Stromal cell of bone marrow (primary cell): ENCODE measurements at places on chromosomes 2 and 18.

DNA sequence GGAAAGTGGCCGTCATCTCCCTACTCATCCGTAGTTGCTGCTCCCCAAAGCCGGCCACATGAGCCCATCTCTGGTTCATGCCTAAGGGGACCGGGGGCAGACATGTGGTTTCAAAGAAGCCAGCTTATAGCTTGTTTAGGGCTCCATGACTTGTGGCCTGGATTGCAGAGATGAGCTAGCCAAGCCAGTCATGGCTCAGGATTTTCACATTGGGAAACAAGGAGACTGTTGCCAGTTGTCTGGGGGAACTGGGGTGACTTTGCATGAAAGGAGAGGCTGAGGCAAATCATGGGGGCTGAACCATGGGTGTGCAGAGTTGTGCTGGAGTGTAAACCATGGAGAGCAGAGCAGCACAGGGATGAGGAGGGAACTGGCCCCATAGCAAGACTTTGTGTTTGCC, 183.0 kb upstream of the APCDD1 start:
- peak; percentile 31 for DNase-seq

- peak; percentile 12 for DNase-seq
Measured at GRCh38 chr18:2108591-2108990, 462.7 kb downstream of the METTL4 start.

GRCh38 chr2:77270433-77270832, 251.7 kb downstream of the LRRTM4 start:
- DNase-seq, result no peak

GRCh38 chr18:26630596-26630995, 82.2 kb upstream of the KCTD1 start:
- DNase-seq, result no peak

DNA sequence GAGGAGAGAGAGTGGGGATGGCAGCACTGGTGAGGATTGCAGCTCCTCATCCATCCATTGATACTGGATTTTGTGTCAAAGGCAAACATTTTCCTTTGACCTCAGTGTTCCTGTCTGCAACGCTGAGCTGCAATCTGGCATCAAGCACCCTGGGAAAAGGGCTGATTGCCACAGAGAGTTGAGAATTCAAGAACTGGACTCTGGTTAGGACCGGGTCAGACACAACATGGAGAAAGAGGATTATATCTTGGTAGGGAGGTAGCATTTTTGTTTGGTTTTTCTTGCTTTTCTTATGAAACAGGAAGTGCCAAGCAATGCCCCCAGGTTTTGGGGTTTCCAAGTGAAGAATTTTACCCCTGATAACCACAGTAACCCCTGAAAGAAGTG, 81.9 kb upstream of the PKDCC start:
- peak; percentile 63 for DNase-seq

DNA sequence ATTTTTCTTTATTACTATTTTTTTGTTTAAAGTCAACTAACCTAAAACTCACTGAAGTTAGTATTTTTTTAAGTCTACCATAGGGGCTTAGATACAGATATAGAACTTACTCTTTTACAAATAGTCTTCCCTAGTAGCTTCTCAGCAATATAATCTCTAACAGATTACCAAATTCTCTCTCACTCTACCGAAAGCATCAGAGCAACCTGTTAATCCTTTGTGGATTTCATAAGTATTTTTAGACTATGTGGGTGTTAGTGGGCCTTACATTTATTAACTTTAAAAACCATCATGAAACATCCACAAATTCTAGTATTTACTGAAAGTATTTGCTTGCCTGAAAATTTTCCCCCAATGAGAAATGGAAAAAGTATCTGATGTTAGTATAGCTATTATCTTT, 84.6 kb upstream of the TFPI start:
- DNase-seq, result no peak

DNA sequence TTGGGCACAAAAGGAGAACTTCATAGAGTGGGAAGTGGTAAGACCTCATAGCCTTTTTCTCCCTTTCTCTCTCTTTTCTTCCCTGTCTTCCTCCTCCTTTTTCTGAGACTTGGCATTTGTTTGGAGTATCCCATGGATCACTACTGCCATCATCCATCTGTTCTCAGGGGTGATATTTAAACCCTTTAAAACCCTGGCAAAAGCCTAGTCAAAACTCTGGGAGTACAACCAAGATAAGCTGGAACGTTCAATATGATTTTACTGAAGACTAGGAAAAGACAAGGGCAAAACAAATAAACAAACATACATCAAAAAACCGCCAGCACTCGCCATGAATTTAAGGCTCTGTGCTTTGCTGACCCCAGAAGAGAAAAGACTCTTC, 253.4 kb downstream of the CLIP4 start:
- no peak for DNase-seq

- no peak for DNase-seq
Measured at GRCh38 chr2:160085662-160086061, 23.2 kb upstream of the PLA2R1 start.

- DNase-seq, result no peak
Measured at GRCh38 chr18:25518716-25519053, 166.7 kb upstream of the ZNF521 start.

- DNase-seq, result no peak
Measured at GRCh38 chr18:35030277-35030989, 10.8 kb upstream of the MAPRE2 start.

DNA sequence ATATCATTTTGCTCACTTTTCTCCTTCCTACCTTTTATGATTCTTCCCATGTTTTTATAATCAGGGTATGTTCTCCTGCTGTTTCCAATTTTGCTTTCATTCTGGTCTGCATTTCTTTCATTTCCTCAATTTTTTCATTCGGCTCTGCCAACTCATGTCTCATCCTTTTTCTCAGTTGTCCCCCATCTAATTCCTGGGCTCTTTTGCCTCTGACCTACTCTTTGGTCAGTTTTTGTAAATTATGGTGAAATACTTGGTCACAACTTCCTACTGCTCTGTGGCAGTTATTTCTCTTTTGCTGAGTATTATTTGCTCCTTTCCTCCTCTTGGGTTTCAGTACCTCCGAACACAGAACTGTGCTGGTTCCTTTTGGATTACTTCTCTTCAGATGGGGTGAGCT, 27.5 kb downstream of the MYO7B start:
- no peak for DNase-seq

- DNase-seq, result peak; percentile 38
Measured at GRCh38 chr2:227479865-227480475, 8.0 kb downstream of the AGFG1 start.

GRCh38 chr2:55148269-55148668, 83.8 kb downstream of the CLHC1 start:
- no peak for DNase-seq

DNA sequence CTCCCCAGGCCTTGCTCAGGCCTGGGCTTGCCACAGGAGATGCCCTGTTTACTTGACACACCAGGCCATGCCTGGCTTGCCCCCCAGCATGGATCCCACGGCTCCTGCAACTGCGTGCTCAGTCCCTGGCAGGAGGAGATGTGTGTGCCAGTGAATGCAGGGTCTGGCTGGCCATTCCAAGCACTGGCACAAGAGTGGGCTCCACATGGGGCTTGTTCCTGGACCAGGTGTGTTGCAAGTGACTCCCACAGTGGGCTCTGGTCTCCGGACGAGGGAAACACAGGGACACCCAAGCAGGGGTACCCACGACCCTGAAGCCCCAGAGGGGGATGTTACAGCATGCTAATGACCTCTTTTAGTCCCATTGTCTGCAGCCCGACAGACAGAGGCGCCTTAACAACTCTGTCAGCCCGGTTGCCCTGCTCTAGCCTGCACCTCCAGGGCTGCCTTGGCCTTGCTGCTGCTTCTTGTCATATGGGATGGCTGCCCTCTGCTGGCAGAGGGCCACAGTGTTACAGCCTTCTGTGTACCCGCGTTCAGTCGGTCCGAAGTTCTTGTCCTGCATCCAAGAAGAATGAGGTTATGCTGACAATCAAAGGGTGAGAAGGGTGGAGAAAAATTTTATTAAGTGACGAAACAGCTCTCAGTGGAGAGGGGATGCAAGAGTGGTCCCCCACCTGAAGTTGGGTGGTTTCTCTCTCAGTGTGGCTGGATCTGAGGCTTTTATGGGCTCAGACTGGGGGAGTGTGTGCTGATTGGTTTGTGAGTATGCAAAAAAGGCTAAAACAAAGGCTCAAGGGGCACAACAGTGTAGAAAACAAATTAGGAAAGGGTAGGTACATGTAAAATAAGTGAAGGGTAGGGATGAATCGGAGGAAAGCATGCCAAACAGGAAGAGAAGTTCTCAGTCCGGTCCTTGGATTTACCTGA, 180.4 kb downstream of the MBD5 start:
- DNase-seq, result peak; percentile 2

DNA sequence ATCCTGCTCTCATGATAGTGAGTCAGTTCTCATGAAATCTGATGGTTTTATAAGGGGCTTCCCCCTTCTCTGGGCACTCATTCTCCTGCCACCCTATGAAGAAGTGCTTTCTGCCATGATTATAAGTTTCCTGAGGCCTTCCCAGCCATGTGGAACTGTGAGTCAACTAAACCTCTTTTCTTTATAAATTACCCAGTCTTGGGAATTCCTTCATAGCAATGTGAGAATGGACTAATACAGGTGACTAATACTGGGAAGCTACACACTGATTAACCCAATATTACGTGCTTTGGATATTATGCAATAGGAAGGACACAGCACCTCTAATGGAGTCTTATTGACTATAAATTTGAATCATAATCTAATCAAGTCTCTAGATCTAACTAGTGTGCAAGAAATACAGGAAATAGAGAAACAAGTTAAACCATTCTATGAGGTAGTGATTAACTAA, 107.2 kb upstream of the ETAA1 start:
- no peak for DNase-seq

- DNase-seq, result no peak
Measured at GRCh38 chr2:215930505-215931253, 82.7 kb downstream of the MREG start.

- no peak for DNase-seq
Measured at GRCh38 chr2:100940766-100941645, 61.1 kb upstream of the RPL31 start.

- DNase-seq, result no peak
Measured at GRCh38 chr2:168564641-168565040, 108.6 kb downstream of the CERS6 start.

GRCh38 chr2:7906431-7906830, 775.4 kb upstream of the ID2 start:
- DNase-seq, result no peak

GRCh38 chr2:141062031-141062430, 1068.8 kb downstream of the LRP1B start:
- DNase-seq, result no peak

DNA sequence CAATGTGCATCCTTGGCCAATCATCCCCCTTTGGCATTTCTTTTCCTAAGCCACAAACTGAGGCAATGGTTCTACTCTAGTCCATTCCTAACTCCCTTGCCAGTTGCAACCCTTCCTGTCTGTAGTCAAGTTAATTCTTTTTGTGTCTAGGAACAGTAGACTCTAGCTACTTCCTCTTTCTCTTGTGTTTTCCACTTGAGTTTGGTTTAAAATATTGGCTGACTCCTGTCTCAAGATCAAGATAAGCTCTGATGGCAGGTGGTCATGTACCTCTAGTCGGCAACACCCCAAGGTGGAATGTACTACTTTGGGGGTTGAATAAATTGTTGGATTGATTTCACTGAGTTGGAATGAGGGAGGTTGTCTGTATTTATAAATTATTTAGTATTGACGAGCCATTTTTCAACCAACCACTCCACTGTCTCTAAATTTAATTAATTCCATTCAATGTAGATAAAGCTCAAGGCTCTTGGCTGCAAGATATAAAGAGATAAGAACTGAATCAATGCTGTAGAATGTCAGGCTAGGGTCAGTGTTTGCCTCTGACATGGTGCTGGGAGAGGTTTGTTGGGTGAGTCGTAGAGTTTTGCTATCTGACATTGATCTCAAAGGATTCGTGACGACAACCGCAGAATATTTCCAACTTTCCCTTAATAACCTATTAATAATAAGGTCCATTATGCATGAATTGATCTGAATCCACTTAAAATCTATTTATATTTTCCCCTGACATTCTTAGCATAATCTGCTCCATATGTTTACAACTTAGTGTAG, 188.7 kb upstream of the APCDD1 start:
- DNase-seq, result no peak

DNA sequence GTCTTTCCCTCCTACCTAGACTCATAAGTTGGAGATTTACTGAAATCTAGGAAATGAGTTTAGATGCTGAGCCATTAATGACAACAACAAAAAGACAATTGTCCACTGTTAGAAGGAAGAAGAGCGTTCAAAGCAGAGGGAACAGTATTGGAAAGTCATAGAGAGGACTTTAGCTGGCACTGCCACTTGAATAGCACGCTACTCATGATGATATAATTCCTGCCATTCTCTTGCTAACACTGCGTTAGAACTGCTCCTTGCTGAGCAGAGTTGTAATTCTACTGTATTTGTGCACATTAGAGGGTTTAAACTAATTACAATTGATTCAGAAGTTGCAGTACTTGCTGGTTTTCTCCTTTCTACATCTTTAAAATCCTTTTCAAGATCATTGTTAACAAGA, 9.0 kb upstream of the AFTPH start:
- DNase-seq, result no peak

- peak; percentile 65 for DNase-seq
Measured at GRCh38 chr2:54524226-54524991, 68.3 kb downstream of the SPTBN1 start.

- peak; percentile 71 for DNase-seq
Measured at GRCh38 chr2:242031481-242032019, 162.0 kb downstream of the RTP5 start.

DNA sequence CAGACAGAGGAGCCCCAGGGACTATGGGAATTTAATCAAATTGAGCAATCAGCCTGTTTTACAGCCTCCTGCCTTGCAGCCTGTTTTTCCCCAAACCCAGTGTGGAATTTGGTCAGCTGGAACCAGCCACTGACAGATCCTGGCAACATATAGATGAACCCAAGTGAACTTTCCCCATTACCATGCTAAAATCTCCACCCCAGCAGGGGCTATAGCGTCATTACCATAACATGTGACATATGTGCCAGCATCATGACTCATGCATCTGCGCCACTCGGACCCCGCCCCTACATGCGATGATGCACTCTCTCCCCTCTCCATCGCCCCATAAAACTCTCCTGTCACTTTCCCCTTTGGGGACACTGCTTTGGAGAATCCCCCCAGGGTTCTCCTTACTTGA, 17.3 kb upstream of the FEZ2 start:
- DNase-seq, result no peak

GRCh38 chr2:202337151-202337550, 39.0 kb upstream of the BMPR2 start:
- DNase-seq, result no peak

DNA sequence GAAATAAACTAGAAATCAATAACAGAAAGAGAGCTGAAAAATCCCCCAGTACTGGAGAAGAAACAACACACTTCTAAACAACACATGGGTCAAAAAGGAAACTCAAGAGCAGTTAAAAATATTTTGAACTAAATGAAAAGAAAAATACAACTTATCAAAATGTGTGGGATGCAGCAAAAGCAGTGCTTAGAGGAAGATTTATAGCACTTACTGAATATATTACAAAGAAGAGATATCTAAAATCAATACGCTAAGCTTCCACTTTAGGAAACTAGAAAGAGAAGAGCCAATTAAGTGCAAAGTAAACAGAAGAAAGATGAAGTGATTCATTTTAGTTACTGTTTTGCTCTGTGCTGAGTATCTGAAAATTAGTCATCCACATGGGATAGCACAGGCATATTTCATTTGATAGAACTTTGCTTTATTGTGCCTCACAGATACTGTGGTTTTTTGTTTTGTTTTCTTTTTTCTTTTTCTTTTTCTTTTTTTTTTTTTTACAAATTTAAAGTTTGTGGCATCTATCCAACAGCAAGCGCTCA, 17.0 kb downstream of the TGFA start:
- DNase-seq, result no peak
